ENCODE measurements at places on chromosomes 11 and 22.

- no peak for DNase-seq
Measured at GRCh38 chr22:41561335-41561734, 525 bp downstream of the CSDC2 start.

GRCh38 chr11:47553406-47553743 lies 443 bp upstream of the CELF1 start:
- DNase-seq: no peak

- DNase-seq: no peak
Measured at GRCh38 chr11:75069473-75069872, 27.2 kb downstream of the OR2AT4 start.

GRCh38 chr22:47009304-47010101 lies 247.1 kb downstream of the TBC1D22A start:
- no peak for DNase-seq

GRCh38 chr22:35170716-35171697 lies 86.3 kb upstream of the HMGXB4 start:
- DNase-seq: no peak

DNA sequence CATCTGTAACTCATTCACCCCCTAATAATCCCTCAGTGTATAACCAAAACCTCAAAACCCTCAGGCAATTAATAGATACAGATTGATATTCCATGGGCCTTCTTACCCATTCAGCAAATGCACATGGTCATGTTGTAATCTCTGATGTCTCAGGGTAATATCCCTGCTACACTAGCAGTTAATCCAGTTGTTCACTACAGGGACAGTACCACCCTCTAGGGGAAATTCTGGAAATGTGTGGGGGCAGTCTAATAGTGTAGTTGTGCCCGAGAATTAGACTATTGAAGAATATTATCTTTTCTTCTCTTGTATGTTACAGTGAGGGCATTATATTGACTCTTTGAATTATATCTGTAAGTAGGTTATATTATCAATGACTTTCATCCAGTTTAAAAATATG lies 175.4 kb downstream of the CWF19L2 start:
- DNase-seq: no peak

GRCh38 chr11:108697872-108698473 lies 33.1 kb downstream of the DDX10 start:
- no peak for DNase-seq

DNA sequence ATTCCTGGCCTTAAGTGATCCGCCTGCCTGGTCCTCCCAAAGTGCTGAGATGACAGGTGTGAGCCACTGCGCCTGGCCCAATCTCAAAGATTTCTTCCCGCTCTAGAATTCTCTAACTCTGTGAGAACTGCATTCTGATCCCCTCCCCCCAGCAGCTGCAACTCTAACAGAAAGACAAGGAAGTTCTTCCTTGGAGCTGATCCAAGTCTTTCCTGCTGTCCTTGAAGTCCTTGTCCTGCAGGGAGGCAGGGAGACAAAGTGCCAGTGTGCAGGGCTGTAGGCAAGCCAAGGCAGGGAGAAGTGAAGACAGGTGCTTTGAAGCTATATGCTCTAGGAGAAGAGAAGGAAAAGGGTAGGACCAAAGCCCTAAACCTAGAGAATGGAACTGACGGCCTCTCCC lies 9.5 kb upstream of the GGA1 start:
- no peak for DNase-seq

- DNase-seq: no peak
Measured at GRCh38 chr22:29801153-29801552, 34.0 kb downstream of the UQCR10 start.

- no peak for DNase-seq
Measured at GRCh38 chr11:78038697-78039313, 15.7 kb upstream of the KCTD14 start.

GRCh38 chr11:87660926-87661660 lies 514.1 kb downstream of the RAB38 start:
- no peak for DNase-seq

GRCh38 chr11:111633756-111634362 lies 31.6 kb downstream of the SIK2 start:
- DNase-seq: no peak
